Pulmonary artery endothelial cell (primary cell): ENCODE measurements at places on chromosomes 12 and 14. TPM values are rescaled to one million over a fixed set of nuclear protein-coding genes. Genes with fewer than 3 reads are reported as not detected.

DNA sequence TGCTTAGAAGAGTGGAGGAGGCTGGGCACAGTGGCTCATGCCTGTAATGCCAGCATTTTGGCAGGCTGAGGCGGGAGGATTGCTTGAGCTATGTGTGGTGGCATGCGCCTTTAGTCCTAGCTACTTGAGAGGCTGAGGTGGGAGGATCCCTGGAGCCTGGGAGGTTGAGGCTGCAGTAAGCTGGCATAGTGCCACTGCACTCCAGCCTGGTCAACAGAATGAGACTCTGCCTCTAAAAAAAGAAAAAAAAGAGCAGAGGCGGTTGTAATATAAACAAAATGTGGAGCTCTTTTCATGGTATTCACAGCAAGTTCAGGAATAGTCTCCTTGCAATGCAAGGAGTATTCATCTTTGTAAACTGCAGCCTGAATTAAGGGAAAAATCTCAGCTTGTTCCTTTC, 27.2 kb downstream of the ARID2 start:
- DNase-seq: no peak

DNA sequence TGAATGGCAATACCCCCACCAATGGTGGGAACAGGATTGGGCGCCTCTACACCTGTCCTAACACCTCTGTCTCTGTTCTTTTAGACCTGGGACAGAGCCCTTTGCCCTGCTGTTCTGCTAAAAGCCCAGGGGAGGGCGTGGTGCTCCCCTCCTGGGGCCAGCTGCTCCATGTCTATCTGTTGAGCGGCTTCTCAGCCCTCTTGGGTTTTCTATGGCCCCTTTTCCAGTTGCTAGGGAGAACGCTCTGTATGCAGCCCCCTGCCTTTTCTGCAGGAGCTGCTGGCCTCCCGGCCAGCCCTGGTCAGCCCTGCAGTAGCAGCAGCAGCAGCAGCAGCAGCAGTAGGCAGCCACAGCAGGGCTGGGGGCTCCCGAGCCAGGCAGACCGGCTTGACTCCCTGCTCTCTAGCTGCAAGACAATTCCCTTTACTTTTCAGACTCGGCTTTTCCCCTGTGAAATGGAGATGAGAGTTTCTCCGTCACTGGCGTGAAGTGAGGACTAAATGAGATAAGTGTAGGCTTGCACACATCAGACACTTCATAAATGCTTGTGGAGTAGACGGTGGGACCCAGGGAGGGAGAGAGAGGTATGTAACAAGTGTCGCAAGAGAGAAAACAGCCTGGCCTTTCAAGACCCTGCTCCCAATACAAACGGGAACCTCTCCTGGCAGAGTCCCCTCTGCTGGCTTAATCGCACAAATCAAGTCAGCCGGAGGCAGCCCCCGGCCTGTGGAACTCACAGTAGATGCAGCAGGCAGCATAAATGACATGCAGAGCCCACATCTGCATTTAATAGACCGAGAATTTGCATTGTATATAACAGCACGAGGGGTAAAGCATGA, 1.0 kb downstream of the RTL1 start:
- no peak for DNase-seq

- no peak for DNase-seq
These were observed 501.0 kb downstream of the RERGL start for GRCh38 chr12:17588968-17589367.

DNA sequence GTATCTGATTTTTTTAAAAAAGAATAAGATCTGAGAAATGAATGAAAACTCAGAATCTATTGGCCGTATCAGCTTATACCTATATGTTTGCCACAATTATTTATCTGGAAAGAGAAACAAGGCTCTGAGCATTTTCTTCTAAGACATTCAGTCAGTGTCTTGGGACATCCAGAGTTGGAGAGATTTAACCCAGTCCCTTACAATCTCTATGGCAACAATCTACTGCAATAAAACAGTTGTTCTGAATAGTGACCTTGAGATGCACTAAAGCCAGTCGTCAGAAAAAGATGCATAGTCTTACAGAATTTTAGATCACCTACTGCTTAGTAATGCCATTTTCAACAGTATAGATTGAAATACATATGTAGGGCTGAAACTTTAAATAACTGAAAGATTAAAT, 52.0 kb upstream of the SOCS2 start:
- no peak for DNase-seq

DNA sequence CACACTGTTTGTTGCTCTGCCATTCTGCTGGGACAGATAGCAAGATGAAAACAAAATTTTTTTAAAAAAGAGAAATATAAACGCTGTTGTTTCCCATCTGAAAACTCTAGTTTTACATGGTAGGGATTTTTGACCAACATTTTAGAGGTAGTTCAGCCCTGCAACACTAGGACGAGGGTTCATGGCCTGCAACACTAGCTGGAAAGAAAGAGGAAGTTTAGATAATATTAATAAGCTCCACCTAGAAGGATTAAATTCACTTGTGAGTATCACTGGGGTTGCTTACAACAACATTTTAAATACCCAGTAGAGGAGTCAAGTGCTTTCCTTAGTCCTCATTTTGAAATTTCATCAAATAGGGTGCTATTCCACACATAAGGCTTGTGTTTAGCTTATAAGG, 68.2 kb downstream of the SRGAP1 start:
- DNase-seq: no peak

GRCh38 chr12:108964371-108965352, 56.2 kb downstream of the SVOP start:
- DNase-seq: no peak

GRCh38 chr12:106136263-106136662, 2.5 kb downstream of the NUAK1 start:
- DNase-seq: peak; percentile 56

Gene LMNTD1
- not detected in 2 replicates for total RNA-seq

Gene TOMM20L
- total RNA-seq: not detected in 2 replicates
